ENCODE measurements at places on chromosomes 1 and 21.

GRCh38 chr1:220991506-220991905 lies 112.3 kb downstream of the HLX start:
- DNase-seq, result no peak

DNA sequence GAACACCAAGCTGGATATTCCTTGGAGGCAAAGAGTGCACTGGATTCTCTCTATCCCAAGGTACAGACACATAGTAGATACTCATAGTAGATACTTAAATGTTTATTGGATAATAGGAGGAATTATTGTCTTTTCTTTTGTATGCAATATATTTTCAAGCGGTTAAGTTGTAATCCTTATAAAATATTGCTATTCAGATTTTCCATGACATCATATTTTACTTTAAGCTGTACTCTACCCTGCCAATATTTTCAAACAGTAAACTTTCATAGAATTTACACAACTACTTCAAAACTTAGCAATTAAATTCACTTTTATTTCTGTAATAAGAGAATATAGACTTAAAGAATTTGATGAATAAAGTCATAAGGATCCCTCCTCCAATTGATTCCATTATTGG lies 546.5 kb upstream of the CAMK1G start:
- no peak for DNase-seq

- no peak for DNase-seq
These were observed 8.4 kb upstream of the KPNA6 start for GRCh38 chr1:32099426-32099825.

- DNase-seq, result no peak
These were observed 292.7 kb downstream of the PRDM2 start for GRCh38 chr1:13992489-13993285.

- DNase-seq, result no peak
These were observed 24.2 kb upstream of the NPL start for GRCh38 chr1:182765391-182765790.

GRCh38 chr1:187933562-187934419 lies 1105.0 kb downstream of the PLA2G4A start:
- DNase-seq, result no peak
